Amygdala (tissue), 56 donors: ENCODE measurements at places on chromosomes 11 and 22.

DNA sequence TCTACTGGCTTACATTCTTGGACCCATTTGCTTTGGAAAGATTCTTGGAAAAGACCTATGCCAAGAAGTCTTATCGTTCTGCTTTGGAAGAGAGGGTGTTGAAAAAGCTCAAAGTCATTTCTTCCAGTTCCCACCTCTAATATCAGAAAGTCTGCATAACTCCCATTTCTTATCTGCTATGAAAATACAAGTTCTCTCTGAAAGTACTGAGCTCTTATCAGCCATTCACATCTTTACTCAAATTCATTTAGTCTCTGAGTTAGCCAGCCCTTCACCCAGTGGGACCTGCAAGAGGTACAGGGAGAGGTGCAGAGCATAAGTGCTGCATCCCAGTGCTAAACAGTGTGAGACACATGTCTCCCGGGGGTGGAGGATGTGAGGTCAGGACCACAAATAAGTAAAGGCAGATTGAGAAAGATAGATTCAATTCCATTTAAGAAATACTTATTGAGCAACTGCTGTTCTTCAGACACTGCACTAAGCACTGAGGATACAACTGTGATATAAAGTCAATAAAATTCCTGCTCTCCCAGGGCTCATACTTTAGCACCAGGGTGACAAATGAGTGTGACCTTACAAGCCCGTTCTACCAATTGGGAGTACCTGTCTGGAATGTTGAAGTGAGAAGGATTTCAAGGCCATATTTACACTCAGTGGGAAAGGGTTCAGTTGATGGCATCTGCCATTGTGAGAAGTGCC, 76.7 kb downstream of the PISD start:
- no peak for DNase-seq

DNA sequence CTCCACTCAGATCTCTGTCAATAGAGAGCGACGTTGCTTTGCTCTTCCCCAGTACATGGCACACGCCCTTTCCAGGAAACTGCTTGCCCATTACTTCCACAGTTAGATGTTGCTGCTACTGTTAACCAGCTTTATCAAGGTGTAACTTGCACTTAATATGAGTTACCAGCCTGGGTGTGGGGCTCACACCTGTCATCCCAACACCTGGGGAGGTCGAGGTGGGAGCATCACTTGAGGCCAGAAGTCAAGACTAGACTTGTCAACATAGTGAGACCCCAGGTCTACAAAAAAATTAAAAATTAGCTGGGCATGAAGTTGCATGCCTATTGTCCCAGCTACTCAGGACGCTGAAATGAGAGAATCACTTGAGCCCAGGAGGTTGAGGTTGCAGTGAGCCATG, 177.1 kb upstream of the B3GAT1 start:
- DNase-seq, result no peak

DNA sequence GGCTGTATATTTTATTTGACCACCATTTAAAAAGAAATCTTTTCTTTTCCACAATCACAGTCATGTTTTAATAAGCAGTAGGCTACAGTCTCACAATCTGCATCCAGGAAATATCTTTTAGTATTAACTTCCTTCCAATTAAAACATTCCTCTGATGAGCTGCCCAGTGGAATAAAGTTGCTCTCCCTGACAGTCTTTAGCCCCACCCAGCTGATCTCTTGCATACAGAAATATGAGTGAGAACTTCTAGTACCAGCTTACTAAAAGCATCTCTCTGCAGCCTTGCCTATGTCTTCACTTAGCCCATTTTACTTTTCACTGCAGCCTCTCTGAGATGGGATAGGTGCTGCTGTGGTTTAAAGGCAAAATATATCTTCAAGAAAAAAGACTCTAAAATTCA, 143.4 kb upstream of the ANO3 start:
- DNase-seq, result no peak

- DNase-seq, result no peak
Observed at GRCh38 chr11:2513441-2513840, 68.6 kb downstream of the KCNQ1 start.

- no peak for DNase-seq
Observed at GRCh38 chr22:36317658-36318271, 64.8 kb downstream of the APOL1 start.

GRCh38 chr11:74442636-74443035, 24.7 kb downstream of the KCNE3 start:
- DNase-seq, result no peak

GRCh38 chr11:60905047-60905446, 1.3 kb downstream of the PRPF19 start:
- DNase-seq, result no peak

GRCh38 chr11:77776455-77776854, 44.1 kb downstream of the RSF1 start:
- no peak for DNase-seq

- DNase-seq, result no peak
Observed at GRCh38 chr11:45336136-45336535, 50.0 kb upstream of the SYT13 start.

GRCh38 chr22:45563362-45564040, 60.8 kb downstream of the FBLN1 start:
- no peak for DNase-seq

GRCh38 chr11:40030867-40031266, 1428.6 kb downstream of the LRRC4C start:
- no peak for DNase-seq

DNA sequence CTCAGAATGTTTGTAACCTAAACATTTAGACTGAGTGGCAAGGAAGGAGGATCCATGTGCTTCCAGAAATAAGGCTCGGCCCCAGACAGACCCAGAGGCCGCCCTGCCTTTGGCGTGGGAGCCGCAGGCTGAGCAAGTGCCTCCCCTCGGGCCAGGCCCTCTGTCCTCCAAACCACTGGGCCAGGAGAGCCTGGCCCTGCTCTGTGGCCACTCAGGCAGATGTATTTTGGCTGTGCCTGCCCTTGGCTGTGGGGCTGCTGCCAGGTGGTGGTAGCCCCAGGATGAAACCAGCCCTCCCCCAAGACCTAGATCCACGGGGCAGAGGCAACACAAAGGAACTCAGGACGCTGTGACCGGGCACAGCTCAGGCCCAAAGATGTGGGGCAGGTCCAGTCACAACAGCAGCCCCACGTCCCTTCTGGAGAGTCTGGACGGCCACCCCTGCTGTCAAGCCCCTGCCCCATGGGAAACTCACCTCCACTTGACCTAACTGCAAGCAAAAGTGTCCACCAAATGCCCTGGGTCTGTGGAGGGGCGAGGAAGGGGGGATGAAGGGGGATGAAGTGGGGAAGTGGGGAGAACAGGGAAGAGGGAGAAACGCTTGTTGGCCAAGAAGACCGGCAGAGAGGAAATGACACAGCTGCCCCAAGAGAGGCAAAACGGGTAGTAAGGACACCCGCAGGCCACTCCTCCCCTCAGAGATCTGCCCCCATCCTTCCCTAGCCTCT, 24.0 kb downstream of the PISD start:
- no peak for DNase-seq

GRCh38 chr11:120410622-120411380, 74.6 kb downstream of the ARHGEF12 start:
- DNase-seq, result no peak

GRCh38 chr11:72209101-72209500, 7.5 kb upstream of the FOLR2 start:
- no peak for DNase-seq

- DNase-seq, result no peak
Observed at GRCh38 chr11:130315354-130315970, 745 bp upstream of the ZBTB44 start.

GRCh38 chr11:134634897-134635831, 223.1 kb upstream of the B3GAT1 start:
- no peak for DNase-seq

GRCh38 chr11:107570015-107570414, 4.5 kb upstream of the ALKBH8 start:
- DNase-seq, result no peak

DNA sequence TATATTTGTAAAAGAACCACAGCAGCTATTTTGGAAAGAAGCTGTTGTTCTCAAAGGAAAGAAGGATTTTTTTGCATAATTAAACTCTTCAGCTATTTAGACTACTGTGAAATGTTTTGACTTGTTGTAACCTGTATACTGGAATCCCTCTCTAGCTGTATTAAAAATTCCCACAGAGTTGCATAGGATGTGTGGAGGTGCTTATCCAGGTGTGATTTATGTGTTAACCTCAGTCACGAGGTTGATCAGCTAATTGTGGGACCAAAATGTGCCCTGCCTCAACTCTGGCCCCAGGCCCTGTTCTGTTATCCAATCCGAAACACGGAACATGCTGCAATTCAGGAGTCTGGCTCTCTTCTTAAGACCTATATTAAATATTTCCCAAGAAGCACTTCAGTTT, 70.1 kb downstream of the LIF start:
- no peak for DNase-seq

DNA sequence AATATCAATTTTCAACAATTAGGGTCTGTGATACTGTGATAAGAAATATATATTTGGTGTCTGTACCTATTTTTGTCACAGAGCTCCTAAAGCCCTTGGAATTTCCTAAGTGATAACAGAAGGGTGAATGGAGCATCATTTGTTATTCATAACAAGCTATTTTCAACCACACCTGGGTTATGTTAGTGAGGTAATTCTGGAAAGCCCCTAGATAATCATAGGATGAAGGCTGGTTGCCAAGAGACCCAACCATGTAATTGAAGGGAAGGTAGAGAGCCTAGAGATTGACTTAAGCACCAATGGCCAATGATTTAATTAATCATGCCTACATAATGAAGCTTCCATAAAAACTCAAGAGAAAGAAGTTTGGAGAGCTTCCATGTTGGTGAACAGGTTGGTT, 109.4 kb downstream of the KIF18A start:
- DNase-seq, result no peak

DNA sequence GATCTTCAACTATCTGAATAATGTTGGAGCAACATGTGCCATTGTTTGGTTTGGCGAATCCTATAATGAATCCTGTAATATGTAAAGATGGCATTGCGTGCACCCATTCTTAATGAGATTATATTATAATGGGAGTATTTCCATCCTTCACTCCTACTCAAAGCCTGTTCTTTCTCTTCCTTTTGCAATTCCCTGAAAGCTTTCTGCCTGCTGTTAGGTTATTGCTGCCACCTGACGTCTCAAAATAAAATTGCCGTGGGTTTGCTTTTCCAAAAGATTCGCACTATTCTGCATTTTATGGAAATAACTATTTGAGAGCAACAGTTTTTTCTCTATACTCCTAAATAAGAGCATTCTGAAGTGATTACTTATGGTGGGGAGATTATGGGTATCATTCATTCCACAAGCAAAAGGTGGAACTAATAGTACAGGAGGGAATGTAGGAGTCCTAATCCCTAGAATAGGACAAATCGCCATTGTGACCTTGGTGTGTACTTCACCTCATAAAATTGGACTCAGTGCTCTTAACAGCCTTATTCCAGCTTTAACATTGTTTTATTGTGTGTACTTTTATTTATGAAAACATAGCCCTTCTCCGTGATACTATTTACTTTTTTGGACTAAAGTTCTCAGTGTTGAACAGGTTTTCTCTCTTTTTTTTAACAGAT, 69.6 kb upstream of the ALKBH3 start:
- no peak for DNase-seq

DNA sequence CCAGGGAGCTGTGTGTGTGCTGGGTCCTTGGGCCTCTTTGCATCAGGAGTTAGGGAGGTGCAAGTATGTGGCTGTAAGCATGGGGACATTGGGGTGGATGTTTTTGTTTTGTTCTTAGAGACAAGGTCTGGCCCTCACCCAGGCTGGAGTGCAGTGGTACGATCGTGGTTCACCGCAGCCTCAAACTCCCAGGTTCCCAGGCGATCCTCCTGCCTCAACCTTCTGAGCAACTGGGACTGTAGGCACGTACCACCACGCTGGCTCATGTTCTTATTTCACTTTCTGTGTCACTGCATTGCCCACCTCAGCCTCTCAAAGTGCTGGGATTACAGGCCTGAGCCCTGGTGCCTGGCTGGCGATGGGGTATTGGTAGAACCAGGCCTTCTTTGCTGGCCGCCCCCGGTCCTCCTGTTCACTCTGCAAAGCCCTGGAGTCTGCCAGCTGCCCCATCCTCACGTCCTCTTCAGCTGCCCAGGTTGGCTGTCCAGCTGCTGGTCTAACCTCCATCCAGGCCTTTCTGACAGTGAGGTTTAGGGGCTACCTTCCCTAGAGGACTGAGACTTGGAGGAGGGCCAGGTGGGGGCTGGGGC, 851 bp upstream of the GRAMD4 start:
- no peak for DNase-seq

DNA sequence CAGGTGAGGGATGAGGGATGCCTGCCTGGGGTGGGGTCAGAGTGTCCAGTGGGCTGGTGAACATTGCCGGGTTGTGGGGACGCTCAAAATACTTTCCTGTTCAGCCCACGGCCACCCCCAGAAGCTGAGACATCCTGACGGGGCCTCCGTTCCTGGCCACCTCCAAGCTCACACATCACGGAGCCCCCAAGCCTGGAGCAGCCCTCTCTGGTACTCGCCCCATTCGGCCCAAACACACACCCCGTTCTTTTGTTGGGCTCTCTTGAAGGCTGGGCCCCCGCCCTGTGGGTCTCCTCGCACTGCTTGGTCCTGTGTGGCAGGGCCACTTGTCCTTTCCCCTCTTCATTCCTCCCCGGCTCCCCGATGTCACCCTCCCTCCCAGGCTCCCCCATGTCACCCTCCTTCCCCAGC, 442.6 kb downstream of the TBC1D22A start:
- no peak for DNase-seq

DNA sequence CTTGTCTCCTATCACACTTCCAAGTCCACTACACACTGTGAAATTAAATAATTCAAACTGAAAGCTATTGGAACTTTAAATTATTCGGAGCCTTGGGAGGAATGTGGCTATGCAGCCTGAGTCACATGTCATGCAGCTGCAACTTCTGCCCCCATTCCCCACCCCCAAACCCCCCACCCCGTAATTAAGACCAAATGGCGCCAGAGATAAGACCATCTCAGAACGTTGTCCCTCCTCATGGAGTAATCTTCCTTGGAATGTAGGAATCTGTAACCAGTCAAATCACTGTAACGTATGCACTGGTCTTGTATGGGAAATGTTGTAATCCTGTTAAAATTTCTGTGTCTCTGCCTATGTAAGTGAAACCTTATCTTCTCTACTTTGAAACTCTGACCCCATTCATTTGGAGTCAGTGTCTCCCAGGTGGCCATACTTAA, 37.0 kb downstream of the GAB2 start:
- DNase-seq, result no peak

GRCh38 chr11:74771139-74771538, 22.5 kb downstream of the RNF169 start:
- DNase-seq, result no peak

DNA sequence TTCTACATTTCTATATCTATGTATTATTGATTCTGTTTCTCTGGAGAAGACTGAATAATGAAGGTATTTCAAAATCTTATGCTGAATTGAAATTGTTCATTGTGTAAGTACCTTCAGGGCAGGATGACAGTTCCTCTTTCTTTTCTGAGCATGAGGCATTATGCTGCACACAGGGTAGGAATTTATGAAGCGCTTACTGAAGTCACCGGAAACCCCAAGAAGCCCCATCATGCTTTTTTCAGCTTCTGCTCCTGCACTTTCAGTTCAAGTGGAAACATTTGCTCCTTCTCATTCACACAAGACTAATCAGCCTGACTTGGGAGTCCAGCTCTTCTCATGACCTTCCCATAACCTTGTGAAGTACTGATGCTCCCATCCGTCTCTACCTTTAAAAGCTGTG, 314.7 kb upstream of the SORL1-AS1 start:
- DNase-seq, result no peak

GRCh38 chr11:35622070-35622469, 3.8 kb downstream of the FJX1 start:
- no peak for DNase-seq

- no peak for DNase-seq
Observed at GRCh38 chr11:70483077-70483861, 84.9 kb downstream of the CTTN start.

GRCh38 chr11:83172551-83172950, 15.6 kb downstream of the PCF11 start:
- no peak for DNase-seq
